ENCODE measurements at places on chromosomes 12 and 14. TPM values are rescaled to one million over a fixed set of nuclear protein-coding genes. Genes with fewer than 3 reads are reported as not detected.
A peak's percentile ranks its signal among the peaks of the same experiment; 100 is the strongest.

Gene CCDC175
- not detected for total RNA-seq

Gene ZBTB42
- total RNA-seq: 2.1 TPM

Gene ULK1
- total RNA-seq: 57.3 TPM

DNA sequence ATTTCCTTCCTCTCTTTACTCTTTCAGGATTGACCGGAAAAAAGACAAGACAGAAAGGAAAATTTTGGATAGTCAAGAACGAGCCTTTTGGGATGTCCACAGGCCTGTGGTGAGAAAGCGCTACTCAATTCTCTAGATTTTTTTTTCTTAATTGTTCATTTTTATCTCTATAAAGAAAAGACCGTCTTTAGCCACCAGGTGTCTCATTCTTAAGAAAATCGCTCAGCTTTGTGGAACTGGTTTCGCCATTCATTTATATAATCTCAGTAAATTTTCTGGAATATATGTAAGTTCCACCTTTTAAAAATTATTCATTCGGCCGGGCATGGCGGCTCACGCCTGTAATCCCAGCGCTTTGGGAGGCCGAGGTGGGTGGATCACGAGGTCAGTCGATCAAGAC is 421.1 kb downstream of the DPF3 start:
- DNase-seq: peak; percentile 29

DNA sequence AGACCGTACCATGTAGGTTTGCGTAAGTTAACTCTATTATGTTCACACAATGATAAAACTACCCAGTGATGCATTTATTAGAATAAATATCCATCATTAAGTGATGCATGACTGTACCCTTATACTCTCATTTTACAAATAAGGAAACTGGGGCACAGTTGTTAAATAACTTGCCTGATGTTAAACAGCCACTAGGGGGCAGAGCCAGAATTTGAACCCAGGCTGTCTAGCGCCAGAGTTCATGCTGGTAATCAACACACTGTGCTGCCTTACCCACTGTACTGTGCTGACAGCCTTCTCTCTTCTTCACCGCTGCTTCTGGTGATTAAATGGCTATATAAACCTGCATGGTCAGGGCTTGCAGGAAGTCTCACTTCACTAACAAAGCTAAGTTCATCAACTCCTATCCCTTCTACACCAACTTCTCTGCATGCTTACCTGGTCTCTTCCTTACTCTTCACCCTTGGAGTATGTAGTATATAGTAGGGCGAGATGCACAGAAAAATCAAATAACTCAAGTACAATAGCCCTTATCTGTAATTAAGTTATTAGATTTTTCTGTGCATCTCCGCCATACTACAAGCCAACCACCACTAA is 43.6 kb upstream of the APPL2 start:
- DNase-seq: peak; percentile 62

GRCh38 chr12:118166946-118167345 is 31.0 kb downstream of the PEBP1 start:
- DNase-seq: no peak

GRCh38 chr12:76563061-76563460 is 3.5 kb upstream of the OSBPL8 start:
- DNase-seq: no peak

DNA sequence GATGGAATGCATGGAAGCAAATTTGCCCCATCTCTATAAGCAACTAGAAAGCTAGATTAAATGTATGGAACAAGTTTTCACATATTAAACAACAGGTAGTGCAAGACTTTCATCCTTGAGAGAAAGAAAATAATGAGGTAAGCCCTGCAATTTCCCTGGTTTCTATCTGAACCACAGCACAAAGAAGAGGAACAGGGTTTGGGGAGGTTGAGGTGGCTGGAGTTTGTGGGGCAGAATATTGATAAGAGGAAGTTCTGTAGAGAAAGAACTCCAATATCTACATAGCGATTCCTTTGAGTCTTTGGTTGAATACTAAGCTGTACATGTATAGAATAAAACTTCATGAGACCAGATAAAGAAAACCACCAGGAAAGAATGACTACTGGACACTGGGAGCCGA is 96.3 kb upstream of the CCND2 start:
- no peak for DNase-seq

- DNase-seq: no peak
These were observed 63.4 kb downstream of the APOBEC1 start for GRCh38 chr12:7602277-7602676.

DNA sequence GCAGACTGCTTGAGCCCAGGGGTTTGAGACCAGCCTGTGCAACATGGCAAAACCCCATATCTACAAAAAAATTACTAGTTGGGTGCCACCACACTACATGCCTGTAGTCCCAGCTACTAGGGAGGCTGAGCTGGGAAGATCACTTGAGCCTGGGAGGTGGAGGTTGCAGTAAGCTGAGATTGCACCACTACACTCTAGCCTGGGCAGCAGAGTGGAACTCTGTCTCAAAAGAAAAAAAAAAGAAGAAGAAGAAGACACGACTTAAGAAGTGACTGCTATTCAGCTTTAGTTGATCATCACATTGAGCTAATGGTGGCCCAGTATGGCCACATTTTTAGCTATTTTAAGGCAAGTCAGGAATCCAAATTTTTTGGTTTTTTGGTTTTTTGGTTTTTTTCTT is 8.9 kb upstream of the METTL17 start:
- no peak for DNase-seq

GRCh38 chr12:6061660-6062059 is 62.8 kb downstream of the VWF start:
- DNase-seq: no peak

DNA sequence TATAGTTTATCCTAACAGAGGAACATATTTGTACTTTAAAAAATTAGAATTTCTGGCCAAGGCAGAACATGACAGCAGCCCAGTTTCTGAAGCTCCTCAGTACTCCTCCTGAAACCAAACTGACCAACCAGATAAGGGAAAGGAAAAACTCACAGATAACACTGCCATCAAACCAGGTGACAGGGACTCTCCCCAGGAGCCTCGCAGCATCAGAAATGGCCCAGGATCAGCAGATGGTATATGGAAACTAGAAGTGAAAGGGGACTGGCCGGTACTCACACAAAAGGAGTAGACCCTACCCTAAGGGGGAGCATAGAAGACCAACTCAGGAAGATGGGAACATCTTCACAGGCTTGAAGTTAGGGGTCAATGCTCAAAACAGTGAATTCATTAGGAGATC is 22.0 kb downstream of the GALC start:
- no peak for DNase-seq

Data from A673 (cell line).